ENCODE measurements at places on chromosomes 6 and 20. TPM values are rescaled to one million over a fixed set of nuclear protein-coding genes. Genes with fewer than 3 reads are reported as not detected.

Gene POPDC3
- not detected for total RNA-seq

Gene CPNE5
- total RNA-seq = 0.42 TPM

Gene SOD2
- total RNA-seq = 952 TPM

Gene HLA-DQA1
- 19.9 TPM for total RNA-seq

Gene TOX2
- total RNA-seq = 0.33 TPM

Gene BPIFA2
- not detected for total RNA-seq

Gene HLA-DOA
- 3.0 TPM for total RNA-seq

Gene NHLRC1
- 2.1 TPM for total RNA-seq

Gene KCNG1
- total RNA-seq = 0.08 TPM

Gene SYNDIG1
- 0.08 TPM for total RNA-seq

Gene GSTA1
- 59.4 TPM for total RNA-seq

Gene TCF15
- not detected for total RNA-seq

Gene EXOC2
- 15.3 TPM for total RNA-seq

Gene COL9A3
- 0.92 TPM for total RNA-seq

Gene GLP1R
- total RNA-seq = not detected

Gene MMP24
- 0.09 TPM for total RNA-seq

Gene FNDC11
- total RNA-seq = under 0.01 TPM

Gene PRDM13
- total RNA-seq = not detected

Gene ZBP1
- total RNA-seq = 0.42 TPM

Gene WFDC5
- not detected for total RNA-seq

Gene HLA-DRA
- total RNA-seq = 94.2 TPM

Gene VWA7
- 0.17 TPM for total RNA-seq

Gene SLC4A11
- total RNA-seq = 0.05 TPM

Gene MYB
- 19.8 TPM for total RNA-seq

Gene PEX3
- total RNA-seq = 12.7 TPM

Gene STK38
- 13.3 TPM for total RNA-seq

Gene PLCB4
- total RNA-seq = 0.67 TPM

Gene CTCFL
- total RNA-seq = 0.08 TPM

Gene SGK2
- total RNA-seq = 33.8 TPM

Gene L3MBTL1
- total RNA-seq = 5.6 TPM

Gene XKR7
- under 0.01 TPM for total RNA-seq
